ENCODE measurements at places on chromosomes 3 and 15.

DNA sequence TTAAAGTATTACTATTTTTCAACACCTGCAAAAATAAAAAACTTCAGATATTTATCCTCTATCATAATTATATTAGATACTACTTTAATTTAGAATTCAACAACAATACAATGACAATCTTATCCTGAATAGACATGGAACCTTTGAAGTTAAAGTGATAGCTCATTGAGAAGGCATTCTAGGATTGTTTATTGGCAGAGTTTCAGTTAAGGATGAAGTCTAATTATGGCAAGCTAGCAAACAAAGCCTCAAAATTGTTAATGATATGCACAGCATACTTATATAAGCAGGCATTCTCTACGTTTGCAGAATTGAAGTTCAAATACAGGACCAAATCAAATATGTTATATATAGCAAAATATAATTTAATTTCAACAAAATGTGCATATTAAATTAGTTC is 91.2 kb upstream of the ABI3BP start:
- DNase-seq = no peak

DNA sequence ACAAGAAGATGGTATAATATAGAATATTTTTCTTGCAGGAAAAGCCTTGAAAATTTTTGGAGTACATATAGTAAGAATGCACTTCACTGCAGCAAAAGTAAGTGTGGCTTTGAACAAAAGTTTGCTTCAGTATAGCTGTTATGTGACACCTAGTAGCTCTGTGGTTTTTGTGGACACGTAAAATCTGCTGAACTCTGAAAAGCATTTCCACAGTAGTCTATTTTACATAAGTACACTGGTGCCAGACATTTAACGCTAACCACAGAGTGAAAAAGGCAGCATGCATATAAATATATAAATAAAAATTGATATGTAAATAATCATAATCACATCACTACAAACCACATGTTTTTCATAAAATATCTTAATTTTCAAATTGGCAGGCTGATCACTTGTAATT is 39.8 kb downstream of the CGGBP1 start:
- no peak for DNase-seq

DNA sequence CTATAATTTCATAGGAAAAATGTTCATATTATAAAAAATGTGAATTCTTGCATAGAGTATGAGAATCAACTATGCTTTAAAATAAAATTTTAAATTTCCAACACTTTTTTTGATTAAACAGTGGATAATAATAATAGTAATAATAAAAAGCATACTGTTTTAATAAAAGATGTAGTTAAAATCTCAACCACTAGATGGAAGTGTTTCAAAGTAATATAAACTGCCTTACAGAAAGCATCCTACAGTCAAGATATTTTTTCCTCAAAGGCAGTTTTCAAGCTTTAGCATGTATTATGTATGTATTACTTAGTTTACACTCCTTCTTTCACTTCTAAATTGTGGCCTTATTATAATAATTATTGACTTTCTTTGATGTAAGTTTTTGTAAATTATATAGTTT is 217.5 kb downstream of the CHL1 start:
- no peak for DNase-seq

DNA sequence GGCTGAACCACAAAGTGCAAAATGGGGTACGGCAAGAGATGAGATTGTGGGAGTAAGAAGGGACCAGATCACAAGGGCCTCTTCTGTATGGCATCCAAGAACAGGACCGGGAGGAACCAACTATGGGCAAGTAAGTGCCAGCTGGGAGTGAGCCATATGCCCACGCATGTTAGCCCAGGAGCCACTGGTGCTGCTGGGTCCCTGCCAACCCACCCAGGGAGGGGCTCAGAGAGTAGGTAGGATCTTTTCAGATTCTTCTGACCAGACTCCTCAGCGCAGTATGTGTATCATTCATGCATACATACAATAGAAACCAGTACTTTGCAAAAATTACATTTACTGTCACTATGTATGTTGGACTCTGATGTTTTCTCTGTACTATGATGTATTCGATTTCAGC is 54.0 kb downstream of the RAB11A start:
- DNase-seq = no peak

DNA sequence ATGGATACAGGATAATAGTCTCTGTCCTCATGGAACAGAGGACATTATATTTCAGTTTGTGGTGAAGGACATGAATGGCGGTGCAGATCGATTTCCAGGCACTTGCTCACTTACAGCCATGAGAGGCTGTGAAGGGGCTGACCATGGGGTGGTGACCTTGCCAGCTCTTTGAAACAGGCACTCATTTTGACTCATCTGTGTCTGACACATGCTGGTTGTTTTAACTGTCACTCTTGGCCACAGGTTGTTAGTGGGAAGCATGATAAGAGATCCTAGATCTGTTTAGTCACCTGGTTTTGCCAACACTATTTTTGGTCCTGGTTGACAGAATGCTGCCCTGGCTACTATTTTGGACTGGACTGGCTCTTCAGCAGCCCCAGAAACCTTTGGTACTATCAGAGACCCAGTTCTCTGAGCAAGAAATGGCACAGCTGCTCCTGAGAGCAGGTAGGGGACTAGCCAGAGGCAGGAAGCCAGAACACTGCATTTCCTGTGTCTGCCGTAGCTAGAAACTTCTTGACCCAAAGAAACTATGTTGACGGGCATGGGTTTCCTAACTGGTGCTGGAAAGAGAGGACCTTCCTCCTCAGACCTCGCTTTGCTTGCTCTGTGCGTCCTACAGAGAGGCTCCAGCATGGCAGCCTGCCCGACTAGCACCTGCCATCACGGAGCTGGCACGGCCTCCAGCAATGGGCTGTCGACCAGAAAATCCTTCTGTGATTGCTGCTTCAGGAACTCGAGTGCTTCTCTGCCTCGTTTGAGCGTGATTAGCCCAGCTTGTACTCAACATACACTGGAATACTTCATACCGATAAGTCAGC is 6.3 kb downstream of the PXYLP1 start:
- no peak for DNase-seq

DNA sequence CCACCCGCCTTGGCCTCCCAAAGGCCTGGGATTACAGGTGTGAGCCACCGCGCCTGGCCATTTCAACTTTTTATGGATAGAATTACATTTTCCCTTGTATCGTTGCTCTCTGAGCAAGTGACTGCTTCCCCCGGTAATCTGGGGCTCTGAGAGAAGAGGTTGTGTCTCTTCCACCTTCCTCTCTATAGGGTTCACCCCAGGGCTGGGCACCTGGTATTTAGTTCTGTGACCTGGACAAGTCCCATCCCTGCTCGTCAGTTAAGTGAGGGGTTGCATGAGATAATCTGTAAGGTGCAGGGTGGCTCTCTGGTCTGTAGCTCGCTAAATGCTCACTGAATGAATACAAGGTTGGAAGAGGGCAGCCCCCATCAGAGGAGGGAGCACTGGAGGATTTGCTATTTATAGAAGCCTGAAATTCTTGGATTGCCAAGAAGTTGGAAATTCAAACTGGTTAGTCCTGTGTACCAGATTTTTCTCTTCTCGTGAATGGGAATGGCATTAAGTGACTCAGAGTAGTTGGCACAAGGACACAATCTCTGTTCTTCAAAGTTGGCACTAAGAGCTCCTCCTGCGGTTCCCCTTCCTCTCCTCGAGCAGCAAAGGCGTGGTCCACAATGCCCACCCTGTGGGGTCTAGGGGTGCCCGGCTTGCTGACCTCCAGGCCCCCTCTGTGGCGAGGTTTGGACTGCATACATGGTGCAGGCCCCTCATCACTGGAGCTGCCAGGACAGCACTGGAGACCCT is 68.1 kb upstream of the DLG1 start:
- no peak for DNase-seq

- DNase-seq = no peak
Measured at GRCh38 chr15:48855501-48856440, 22.2 kb upstream of the EID1 start.

- no peak for DNase-seq
Measured at GRCh38 chr3:99966662-99967416, 147.5 kb downstream of the FILIP1L start.

- peak; percentile 43 for DNase-seq
Measured at GRCh38 chr3:172982736-172983364, 158.2 kb downstream of the SPATA16 start.

DNA sequence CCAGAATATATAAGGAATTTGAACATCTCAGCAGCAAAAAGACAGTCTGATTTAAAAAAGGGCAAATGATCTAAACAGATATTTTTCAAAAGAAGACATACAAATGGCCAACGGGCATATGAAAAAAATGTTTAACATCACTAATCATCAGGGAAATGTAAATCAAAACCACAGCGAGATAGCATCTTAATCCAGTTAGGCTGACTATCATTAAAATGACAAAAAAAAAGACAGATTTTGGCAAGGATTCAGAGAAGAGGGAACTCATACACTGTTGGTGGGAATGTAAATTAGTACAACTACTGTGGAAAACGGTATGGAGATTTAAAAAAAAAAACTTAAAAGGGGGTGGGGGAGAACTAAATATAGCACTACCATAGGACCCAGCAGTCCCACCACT is 47.9 kb downstream of the RNF13 start:
- DNase-seq = no peak

DNA sequence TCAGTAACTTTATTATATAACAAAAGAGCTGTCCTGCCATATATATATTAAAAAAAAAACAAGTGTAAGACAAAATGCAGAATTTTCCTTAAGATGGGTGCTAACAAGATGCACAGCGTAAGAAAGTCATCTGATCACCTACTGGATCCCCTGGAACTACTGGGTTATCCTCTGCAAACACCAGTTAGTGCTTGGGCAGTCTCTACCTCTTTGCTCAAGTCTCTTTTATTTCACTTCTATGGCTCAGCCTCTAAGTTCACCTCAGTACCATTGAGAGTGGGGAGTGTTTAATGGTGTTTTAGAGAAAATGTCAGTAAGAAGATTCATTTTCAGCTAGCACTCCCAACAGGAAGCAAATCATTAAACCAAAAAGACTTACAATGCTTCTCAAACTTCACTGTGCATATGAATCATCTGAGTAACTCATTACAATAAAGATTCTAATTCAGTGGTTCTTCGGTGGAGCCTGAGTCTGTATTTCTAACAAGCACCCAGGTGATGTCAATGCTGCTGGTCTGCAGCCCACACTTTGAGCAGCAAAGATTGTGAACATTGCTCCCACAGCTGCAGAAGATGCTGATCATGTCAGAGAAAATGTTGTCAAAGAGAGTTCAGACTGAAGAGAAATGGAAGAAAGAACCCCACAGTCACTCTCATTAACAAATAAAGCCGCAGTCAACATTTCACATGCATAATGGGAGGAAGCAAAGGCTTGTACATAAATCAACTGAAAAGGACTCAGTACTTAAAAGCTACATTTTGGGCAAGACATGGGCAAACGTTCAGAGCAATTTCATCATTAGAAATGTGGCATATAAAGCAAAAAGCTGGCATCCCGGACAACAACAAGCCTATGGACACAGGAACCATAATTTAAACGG is 227.1 kb upstream of the ATP11B start:
- no peak for DNase-seq

All from globus pallidus (tissue), 1 donor.